ENCODE measurements at places on chromosomes 16 and 17.
A peak's percentile ranks its signal among the peaks of the same experiment; 100 is the strongest.

DNA sequence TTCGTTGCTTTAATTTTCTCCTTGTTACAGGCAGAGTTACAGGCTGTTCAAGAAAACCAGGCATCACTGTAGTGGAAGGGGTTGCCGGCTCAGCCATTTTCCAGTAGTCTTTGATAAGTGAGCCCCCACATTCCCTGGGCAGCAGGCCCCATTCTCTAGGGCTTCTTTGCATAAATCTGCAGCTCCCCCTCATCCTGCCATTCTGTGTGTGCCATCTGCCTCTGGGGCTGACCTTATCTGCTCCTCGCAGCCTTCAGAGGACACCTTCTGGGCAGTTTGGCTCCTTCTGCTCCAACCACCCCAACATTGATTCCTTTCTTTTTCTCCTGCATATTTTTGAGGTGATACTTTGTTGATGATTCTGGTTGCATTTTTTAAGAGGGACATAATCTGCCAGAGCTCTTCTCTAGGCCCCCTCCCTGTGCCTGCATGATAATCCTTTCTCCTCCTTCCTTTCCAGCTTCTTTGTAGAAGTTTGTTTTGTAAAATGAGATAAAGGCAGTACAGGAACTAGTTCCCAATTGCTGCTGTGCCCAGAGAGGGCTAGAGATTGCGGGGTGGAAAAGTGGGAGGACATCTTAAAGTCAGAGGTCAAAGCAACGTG, 17.1 kb downstream of the RND2 start:
- no peak for DNase-seq

DNA sequence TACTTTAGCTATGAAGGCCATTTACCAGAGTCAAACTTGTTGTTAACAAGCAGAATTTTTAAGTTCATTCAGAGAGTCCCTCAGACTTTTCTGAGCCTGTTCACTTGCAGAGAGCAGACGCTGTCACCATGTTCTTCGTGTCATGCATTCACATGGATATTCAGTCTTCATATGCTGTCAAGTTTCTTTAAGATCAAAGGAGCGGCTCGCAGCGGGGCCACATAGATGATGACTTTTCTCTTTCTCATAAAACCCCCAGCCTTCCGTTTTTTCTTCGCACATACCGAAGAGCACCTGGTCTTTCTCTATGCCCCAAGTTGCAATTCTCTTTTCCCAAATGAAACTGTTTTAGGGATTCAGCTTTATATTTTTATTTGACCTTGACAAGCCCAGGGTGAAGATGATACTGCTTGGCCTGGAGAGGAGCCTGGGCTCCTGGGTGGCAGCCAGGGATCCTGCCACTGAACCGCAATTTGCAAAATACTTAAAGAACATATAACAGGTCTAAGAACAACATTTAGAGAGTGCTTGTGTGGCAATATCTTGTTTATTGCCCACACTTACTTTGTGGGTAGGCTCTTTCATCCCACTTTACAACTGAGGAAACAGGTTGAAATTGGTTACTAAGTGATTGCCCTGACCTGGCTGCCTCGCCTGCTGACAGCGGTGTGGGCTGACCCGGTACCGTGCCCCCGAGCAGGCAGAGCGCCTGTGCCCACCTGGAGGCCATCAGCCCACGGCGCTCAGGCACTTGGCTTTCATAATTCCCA, 22.9 kb downstream of the SEC14L1 start:
- DNase-seq: no peak

GRCh38 chr17:17358060-17358751, 55.0 kb downstream of the NT5M start:
- no peak for DNase-seq

DNA sequence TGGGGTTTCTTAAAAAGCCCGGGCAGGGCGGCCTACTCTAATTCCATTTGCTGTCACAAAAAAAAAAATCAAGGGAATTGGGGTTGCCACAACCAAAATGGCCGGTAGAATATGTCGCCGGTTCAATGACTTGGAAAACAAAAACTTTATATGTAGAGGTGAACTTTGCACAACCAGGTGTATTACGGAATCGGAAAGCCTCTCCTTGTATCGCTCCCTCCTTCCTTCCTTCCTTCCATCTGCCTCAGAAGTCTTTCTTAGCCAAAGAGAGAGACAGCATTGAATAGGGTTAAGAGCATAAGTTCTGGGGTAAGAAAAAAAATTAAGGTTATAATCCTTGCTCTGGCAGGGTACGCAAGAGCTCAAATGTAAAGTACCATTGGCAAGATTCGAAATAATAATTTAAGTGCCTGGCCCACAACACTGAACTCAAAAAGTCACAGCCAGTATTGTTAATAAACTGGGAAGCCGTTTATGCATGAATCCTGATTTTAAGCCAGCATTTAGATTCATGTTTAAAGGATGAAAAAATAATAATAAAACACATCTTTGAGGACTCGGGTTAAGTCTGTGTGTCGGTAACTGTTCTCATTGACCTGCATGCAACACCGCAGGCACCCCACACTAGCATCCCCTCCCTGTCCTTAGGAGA, 522 bp upstream of the GLG1 start:
- DNase-seq: no peak

GRCh38 chr17:73283841-73284282, 22.2 kb upstream of the CPSF4L start:
- no peak for DNase-seq

GRCh38 chr17:9199571-9200551, 178.6 kb downstream of the NTN1 start:
- no peak for DNase-seq

DNA sequence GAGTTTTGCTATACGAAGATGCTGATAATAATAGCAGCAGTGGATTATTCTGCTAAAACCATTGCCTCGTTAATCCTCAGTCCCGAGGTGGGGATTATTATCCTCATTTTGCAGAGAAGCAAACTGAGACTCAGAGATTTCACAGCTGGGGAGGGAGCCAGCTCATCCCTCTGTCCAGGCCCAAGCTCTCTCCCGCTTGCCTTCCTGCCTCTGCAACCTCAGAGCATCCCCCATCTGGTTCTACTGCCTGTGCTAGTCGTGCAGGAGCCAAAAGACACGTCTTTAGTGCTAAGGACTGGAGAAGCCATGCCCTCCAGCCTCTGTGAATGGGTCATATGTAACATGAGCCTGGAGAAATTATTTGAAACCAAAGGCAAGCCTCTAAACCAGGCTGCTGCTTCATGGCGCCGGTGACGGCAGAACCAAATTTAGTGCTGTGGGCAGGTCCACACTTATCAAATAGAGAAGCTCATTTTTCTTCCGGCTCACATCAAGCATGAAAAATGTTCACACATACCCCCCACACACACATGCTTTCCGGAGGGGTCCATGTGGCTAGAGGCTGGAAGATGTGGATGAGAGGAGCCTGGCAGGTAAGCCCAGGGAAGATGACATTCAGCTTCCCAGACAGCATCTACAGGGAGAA, 13.5 kb downstream of the MAPT start:
- DNase-seq: no peak

GRCh38 chr16:87297918-87298631, 19.1 kb downstream of the C16orf95 start:
- no peak for DNase-seq

- peak; percentile 22 for DNase-seq
Measured at GRCh38 chr16:74991593-74992403, 6.9 kb upstream of the WDR59 start.

GRCh38 chr17:57004944-57005579, 27.1 kb downstream of the SCPEP1 start:
- DNase-seq: peak; percentile 37

DNA sequence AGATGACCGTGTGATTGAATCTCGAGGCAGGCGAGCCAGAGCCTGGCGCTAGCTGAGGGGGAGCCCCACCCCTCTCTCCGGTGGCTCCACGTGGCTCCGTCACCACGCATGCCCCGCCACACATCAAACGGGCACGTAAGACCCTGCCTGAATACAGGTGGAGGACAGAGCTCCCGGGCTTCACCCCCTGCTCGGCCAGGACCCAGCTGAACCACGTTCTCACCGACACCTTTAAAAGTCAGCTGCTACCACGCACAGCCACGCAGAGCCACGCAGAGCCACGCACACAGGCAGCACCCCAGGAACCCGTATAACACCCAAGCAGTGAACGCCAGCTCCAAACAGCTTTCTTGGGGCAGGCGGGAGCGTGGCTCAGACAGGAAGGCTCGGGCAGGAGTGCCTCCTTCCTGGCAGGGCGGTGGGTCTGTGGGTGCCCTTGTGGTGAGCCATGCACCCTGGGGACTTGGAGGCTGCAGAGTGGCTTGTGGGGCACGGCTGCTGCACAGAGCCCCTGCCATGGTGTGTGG, 4.4 kb downstream of the TMEM204 start:
- DNase-seq: no peak

DNA sequence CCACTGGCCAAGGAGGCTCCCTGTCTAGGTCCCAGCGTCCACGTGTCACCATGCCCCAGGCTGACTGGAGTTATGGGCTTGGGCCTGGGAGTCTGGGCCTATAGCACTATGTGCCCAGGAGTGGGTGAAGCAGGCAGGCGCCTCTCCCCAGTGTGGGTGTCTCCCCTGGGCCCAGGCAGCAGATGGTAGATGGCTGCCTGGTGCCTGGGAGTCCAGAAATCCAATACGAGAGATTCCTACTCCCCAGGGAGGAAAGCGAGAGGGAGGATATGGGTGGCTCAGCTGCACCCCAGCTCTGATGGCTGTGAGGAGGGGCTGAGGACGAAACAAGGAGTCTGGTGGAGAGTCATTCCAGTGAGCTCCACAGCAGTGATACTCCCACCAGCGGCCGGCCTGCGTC, 5.0 kb downstream of the KCNH6 start:
- DNase-seq: no peak

DNA sequence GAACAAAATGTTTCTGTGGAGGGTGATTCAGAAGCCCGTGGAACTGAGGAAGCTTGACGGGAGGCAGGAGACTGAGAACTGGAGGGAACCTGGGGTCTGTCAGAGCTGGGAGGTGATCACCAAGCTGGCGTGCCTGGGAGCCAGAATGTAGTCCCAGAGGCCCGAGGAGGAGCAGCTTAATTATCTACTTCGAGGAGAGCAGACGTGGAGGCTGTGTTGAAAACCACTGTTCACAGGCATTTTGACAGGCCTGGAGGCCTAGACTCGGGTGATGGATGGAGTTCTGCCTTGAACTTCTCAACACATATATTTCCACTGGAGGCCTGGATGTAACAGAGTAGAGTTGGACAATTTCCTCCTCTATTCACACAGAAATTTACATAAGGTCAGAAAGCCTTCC, 177.7 kb upstream of the SALL1 start:
- no peak for DNase-seq

- DNase-seq: no peak
Measured at GRCh38 chr17:48270899-48271298, 159.1 kb downstream of the SKAP1 start.

DNA sequence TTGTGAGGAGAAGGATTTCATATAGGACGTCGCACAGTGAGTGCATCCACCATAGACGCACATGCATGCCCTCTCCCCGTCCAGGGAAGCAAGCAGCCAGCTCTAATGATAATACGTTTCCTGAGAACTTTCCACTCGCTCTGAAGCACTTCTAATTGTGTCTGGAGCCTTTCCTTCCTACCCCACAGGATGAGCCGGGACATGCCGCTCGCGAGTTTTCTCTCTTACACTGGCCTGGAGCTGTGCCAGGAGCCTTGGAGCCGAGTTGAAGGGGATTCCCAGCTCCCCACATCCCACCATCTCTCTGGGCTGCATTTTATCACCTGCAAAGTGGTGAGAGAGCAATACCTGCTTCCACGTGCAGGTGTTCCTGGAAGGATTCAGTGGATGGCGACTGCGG, 368.1 kb downstream of the C16orf95 start:
- DNase-seq: no peak

DNA sequence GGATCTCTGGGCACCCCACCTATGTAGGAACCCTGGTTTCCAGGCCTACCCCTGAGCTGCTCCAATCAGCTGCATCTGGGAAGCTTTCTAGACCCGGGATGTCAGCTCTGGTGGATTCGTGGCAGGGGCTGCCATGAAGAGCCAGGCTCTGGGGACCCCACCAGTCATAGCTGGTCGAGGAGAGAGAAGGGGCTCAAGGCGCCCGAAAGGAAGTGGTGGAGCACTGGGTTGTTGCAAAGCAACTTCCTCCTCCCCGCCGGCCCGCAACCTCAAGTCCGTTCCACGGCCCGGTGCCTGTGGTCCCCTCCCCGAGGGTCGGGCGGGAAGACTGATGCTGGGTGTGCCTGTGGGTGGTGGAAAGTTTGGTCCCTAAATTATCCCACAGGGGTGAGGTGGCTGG, 10.2 kb downstream of the TBKBP1 start:
- DNase-seq: no peak

DNA sequence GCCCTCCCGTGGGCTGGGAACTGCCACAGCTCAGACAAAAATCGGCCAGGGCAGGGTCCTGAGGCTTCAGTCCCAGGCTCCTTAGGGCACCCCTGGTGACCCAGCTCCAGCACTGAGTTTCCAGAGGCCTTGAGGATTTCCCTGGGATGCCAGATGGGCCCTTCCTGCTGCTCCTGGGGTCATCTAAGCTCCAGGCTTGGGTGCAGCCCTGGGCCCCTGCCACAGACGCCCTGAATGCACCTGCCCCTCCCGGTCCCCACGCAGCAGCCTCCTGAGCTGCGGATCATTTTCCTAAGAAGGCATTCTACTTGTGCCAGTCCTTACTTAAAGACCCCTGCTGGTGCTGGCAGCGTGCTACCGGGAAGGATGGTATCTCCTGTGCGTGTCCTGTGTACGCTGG, 6.0 kb upstream of the RNPS1 start:
- DNase-seq: no peak

DNA sequence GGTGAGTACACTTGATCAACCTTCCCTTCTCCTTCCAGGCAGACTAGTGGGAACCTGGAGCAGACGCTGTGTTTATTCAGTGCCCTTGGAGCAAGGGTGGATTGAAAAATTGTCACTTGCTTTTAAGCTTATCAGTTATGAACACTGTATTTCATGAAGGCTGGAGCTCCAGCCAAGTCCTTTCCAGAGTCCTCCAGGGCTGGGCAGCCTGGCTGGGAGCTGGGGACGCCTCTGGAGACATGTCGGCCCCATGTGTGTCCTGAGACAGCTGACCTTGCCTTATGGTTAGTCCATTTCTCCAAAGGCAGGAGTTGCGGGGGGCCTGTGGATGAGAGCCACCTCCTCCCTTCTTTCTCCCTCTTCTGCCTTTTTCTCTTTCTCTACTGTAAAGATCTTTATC, 67.0 kb downstream of the RAP1GAP2 start:
- DNase-seq: no peak
